ENCODE measurements at places on chromosomes 4 and X.

GRCh38 chr4:138055890-138056289 is 186.3 kb downstream of the SLC7A11 start:
- DNase-seq = no peak

DNA sequence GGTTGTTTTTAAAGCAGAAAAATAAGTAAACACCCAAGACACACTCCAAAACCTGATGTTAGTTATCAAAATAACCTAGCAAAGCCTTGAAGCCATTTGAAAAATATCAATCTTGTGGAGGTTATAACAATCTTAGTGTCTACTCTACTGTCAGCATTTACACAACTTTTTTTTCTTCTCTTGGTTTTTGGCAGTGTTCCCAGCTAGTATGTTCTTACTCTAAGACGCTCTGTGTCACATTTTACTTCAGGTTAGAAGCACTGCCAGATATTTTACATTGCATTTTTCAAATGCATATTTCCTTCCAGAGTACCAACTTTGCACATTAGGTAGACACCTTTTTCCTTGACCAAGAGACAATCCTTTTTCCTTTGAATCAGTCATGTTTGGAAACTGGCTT is 114.0 kb upstream of the INPP4B start:
- no peak for DNase-seq

- no peak for DNase-seq
Measured at GRCh38 chrX:26783512-26784225, 567.7 kb downstream of the MAGEB5 start.

- no peak for DNase-seq
Measured at GRCh38 chr4:143354990-143355389, 18.3 kb downstream of the GAB1 start.

DNA sequence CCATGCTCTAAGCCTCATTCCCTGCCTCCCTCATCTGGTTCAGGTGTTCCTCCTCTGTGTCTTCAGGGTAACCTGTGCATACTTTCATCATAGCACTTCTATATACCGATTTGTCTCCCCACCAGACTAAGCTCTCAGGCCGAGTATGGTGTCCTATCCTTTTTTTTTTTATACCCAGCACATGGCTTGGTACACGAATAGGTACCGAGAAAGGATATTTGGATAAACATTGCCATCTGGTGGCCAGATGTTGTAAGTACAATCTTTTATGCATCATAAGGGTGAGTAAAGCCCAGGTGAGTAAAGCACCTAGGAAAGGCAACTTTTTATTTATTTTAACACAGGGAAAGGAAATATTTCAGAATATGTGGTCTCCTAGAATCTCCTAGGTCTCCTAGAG is 68.4 kb downstream of the MID2 start:
- DNase-seq = no peak

DNA sequence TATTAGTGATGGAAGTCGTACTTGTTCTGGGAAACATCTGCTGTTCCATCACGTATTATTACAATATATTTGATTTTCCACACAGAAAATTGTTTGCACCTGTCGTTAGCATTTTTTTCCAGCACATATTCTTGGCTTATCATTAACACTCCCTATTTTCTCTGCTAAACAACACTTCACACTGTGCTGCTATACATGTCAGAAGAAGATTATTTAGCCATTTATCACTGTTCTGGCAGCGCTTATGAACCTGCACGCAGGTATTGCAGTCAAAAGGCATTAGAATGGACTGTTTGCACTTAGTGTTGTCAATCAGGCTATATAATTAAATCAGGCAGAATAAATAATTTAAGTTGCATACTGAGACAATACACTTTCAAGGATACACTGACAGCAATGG is 218.6 kb downstream of the CHM start:
- DNase-seq = no peak

- no peak for DNase-seq
Measured at GRCh38 chrX:68249401-68249831, 183.9 kb downstream of the OPHN1 start.

DNA sequence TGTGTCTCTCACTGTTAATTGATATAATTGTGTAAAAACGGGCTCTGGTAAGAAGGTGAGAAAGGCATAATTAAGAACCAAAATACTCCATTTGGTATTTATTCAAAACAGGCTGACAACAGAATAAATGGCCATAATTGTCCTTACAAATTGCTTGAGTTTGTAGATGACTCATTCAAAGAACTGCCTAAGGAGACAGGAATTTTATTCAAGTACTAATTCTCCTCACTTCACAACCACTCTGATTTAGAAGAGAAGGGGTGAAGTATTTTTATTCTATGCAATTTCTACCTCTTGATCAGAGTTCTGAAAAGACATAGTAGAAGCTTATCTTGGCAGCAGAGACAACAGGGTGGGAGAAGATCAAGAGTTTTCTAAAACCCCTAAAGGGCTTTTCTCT is 43.1 kb downstream of the ATP11C start:
- DNase-seq = no peak

GRCh38 chr4:83012200-83012686 is 1.6 kb upstream of the LIN54 start:
- no peak for DNase-seq

DNA sequence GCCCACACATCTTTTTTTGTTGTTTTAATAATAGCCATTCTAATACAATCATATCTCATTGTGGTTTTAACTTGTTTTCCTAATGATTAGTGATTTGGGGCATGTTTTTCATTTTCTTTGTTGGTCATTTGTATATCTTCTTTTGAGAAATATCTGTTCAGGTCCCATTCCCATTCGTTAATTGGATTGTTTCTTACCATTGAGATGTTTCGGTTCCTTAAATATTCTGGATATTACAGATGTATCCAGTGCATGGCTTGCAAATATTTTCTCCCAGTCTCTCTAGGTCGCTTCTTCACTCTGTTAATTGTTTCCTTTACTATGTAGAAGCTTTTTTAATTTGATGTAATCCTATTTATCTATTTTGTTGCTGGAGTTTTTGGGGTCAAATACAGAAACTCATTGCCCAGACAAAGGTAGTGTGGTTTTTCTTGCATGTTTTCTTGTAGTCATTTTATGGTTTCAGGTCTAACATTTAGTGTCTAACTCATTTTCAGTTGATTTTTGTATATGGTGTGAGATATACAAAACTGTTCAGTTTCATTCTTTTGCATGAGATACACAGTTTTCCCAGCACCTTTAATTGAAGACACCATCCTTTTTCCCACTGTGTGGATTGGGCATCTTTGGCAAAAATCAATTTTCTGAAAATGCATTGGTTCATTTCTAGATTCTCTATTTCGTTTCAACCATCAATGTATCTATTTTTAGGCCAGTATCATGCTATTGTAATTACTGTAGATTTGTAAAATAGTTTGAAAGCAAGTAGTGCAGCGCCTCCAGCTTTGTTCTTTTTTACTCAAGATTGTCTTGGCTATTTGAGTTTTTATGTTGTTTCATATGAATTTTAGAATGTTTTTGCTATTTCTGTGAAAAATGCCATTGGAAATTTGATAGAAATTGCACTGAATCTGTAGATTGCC is 195.9 kb downstream of the SCFD2 start:
- no peak for DNase-seq

DNA sequence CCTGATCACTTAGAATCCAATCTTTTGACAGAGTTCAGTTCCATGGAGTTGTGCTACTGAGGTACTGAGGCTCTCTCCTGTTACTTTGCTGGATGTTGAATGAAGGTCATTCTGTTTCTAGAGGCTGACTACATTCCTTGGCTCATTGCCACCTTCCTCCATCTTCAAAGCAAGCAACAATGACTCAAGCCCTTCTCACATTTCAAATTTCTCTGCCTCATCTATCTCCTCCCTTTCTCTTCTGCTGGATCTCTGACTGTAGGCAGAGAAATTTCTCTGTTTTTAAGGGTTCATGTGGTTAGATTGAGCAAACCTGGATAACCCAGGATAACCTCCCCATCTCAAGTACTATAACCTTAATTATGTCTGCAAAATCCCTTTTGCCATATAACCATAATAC is 775.4 kb downstream of the STPG2 start:
- no peak for DNase-seq

DNA sequence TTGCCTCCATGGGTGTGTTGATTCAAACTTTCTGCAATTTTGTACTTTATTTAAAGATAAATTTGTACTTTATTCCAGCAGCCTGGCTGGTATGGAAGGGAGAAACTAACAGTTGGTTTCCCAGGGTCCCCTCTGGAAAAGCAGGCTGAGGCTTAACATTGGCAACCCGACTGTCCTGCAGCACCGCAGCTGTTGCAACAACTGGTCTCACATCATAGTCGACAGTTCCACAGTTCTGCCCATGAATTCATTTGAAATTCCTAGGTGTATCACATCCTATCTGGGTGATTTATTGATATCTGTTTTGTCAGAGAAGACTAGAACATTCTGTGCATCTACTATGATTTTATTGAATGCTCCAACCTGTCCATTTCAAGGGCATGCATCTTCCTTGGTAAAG is 98.8 kb upstream of the GATB start:
- no peak for DNase-seq

- no peak for DNase-seq
Measured at GRCh38 chr4:41538017-41538733, at the start of gene LIMCH1. Gene LIMCH1, plus strand, starts transcription at chr4:41538157. Its CDS starts 67,839 bp downstream, at chr4:41605996.

DNA sequence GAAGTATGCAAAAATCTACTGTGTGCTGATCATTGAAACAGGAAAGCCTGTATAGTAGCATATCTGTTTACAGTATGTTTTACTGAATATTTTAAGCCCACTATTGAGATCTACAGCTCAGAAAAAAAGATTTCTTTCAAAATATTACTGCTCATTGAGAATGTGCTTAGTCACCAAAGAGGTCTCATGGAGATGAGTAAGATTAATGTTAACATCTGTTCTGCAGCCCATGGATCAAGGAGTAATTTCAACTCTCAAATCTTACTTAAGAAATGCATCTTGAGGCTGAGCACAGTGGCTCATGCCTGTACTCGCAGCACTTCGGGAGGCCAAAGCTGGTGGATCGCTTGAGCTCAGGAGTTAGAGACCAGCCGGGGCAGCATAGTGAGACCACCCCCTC is 3.3 kb downstream of the RNF4 start:
- DNase-seq = no peak

- no peak for DNase-seq
Measured at GRCh38 chr4:151921386-151921785, 160.6 kb upstream of the GATB start.

DNA sequence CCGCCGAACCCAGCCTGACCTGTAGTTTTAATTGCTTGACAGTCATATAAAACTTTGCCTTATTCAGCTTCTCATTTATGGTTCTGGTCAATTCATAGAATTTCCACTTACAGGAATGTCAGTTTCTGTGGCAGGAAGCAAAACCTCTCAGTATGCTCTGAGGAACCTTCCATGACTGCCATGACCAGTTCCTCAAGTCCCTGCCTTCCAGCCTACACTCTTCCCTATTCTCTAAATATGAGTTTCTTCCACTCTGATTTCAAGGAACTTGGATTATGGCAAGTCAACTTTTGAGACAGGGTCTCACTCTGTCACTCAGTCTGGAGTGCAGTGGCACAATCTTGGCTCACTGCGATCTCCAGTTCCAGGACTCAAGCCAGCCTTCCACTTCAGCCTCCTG is 26.0 kb upstream of the NSUN7 start:
- no peak for DNase-seq

GRCh38 chrX:40875476-40875875 is 140.1 kb upstream of the MED14 start:
- DNase-seq = no peak

GRCh38 chr4:99052902-99053301 is 35.7 kb downstream of the ADH5 start:
- DNase-seq = no peak

GRCh38 chr4:140059159-140059558 is 94.8 kb downstream of the MAML3 start:
- DNase-seq = no peak

GRCh38 chrX:150530821-150531220 is 37.6 kb upstream of the MTM1 start:
- no peak for DNase-seq

DNA sequence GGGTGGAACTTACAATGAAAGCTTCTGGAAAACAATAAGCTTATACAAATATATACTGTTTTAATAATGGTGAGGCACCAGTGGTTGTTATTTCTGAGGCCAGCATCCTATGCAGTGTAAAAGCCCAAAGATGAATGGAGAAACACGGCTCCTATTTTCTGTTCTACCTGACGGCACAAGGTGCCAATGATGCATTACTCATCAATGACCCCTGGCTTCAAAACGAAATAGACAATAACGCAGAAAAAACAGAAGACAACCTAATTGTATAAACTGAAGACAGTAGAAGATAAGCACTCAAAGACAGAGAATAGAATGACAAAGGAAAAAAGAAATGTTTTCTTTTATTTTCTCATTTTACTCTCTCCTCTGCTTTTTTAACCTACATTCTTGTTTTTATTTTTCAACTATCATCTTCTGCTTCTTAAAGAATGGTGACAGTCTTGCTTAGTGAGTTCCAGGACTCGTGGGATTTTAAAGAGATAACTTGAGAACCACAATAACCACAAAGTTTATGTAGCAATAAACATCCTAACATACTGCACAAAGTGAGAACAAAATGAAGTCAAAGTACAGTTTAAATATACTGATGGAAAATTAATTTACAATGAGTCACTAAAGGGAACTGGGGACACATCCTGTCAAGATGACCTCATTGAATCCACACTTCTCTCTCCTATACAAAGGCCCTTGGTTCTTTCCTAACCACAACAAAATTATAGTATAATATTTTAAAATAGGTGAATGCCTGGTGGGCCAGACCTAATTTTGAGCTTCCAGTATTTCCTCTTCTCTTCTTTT is 169.8 kb downstream of the BTC start:
- DNase-seq = no peak

DNA sequence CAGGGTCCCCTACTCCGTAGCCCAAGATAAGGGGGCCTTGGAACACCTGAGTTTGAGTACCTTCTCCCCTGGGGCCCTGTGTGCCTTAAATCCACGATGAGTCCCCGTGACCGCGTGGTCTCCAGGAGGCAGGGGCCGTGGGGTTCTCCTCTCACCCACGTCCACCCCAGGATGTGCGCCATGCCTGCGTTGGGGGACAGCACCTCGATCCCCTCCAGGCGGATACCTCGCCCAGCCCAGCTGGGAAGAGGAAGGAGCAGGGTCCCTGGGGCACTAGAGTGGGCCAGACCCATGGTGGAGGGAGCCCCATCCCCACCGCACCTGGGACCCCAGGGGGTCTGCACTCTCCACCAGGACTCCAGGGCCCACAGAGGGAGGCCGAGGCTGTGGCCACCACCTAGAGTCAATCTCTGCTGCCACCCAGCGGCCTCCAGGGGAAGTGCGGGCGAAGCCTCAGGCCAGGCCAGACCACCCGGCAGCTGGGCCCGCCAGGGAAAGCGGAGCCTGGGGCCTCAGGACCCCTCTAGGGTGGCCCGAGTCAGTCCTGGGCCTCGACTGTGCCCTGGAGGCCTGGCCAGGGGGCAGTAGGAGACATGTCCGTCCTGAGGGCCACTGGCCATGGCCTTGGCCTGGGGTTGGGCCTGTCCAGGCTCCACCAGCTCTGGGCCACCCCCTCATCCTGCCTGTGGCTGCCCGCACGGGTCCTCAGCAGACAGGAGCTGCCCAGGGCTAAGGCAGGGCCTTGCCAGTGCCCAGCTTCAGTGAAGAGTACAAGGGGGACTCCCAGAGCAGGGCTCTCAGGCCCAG is 55.0 kb downstream of the FAM53A start:
- peak; percentile 38 for DNase-seq

- no peak for DNase-seq
Measured at GRCh38 chr4:27474691-27475090, 614.0 kb downstream of the STIM2 start.

GRCh38 chr4:26151615-26152014 is 169.2 kb upstream of the RBPJ start:
- no peak for DNase-seq
